ENCODE measurements at places on chromosomes 3 and 15.

GRCh38 chr3:46129588-46130272 lies 78.4 kb downstream of the CCR1 start:
- DNase-seq = no peak

GRCh38 chr3:187737368-187738070 lies 7.7 kb downstream of the BCL6 start:
- peak; percentile 51 for DNase-seq

- DNase-seq = no peak
These were observed 25.1 kb downstream of the ACAA1 start for GRCh38 chr3:38111696-38112377.

DNA sequence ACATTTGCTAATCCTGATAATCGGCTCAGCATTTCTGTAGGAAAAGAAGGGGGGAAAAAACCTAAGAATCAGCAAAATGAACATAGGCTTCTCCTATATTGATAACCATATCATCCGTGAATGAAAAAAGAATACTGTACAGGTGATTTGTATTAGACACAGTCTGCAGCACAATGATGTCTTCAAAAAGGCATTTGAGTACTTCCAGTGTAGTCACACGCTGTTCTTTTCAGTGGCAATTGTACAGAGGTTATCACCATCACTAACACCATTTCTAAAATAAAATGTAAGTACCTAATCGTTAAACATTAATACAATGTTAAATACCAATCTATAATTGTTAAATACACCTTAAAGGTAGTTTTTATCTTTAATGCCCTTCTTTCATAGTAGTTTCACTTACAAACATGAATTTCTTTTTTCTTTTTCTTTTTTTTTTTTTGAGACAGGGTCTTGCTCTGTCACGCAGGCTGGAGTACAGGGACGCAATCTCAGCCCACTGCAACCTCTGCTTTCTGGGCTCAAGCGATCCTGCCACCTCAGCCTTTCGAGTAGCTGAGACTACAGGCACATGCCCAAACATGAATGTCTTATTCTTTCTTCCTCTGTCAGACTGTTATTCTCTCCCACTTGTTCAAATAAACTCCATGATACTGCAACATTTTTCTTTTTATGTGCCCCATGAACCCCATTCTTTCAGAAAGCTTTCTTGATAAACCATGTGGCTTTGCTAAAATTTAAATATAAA lies 18.4 kb downstream of the GOLGB1 start:
- no peak for DNase-seq

GRCh38 chr3:193905541-193906396 lies 230.2 kb upstream of the HES1 start:
- no peak for DNase-seq

- no peak for DNase-seq
These were observed 1.5 kb upstream of the FBXO22 start for GRCh38 chr15:75902129-75902557.

- DNase-seq = no peak
These were observed 145.1 kb downstream of the NFKBIZ start for GRCh38 chr3:101994386-101994785.

DNA sequence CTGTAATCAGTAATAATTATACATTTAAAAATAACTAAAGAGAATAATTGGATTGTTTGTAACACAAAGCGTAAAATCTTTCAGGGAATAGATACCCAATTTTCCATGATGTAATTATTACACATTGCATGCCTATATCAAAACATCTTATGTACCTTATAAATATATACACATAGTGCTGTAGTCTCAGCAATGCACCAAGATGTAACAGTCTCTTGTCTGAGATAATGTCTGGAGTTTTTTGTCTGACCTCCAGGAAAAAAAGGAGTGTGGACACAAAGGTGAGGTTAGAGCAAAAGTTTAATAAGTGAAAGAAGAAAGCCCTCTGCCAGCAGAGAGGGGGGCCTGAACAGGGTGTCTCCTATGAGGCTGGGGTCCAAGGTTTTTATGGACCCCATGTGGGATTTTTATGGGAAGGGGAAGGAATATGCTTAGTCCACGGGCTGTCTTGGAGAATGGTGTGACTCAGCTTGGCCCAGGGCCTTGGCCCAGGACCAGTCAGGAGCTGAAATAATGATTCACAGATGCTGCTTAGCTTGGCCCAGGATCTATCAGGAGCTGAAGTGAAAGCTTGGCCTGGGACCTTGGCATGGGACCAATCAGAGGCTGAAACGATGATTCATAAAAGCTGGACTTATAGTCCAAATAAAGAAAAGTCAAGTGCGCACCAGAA lies 545.0 kb downstream of the ZPLD1 start:
- no peak for DNase-seq

GRCh38 chr3:16048435-16049318 lies 125.8 kb upstream of the GALNT15 start:
- DNase-seq = peak; percentile 41

DNA sequence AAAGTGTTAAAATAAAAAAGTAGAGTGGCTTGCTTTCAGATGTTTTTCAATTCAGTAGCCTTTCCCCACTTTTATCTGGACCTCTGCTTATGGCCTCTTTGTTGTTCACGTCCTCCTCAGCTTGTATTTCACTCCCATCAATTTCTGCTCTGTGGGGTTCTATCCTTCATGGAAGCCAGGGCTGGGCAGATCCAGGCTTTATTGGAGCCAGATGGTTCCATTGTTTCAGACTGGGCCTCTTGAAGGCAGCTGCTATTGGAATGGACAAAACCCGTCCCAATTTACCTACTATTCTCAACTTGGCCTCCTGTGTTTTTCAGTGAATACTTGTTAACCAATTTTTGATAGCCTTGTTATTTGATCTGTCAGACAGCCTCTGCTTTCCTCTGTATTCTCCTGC lies 10.9 kb upstream of the AADACL2 start:
- no peak for DNase-seq

DNA sequence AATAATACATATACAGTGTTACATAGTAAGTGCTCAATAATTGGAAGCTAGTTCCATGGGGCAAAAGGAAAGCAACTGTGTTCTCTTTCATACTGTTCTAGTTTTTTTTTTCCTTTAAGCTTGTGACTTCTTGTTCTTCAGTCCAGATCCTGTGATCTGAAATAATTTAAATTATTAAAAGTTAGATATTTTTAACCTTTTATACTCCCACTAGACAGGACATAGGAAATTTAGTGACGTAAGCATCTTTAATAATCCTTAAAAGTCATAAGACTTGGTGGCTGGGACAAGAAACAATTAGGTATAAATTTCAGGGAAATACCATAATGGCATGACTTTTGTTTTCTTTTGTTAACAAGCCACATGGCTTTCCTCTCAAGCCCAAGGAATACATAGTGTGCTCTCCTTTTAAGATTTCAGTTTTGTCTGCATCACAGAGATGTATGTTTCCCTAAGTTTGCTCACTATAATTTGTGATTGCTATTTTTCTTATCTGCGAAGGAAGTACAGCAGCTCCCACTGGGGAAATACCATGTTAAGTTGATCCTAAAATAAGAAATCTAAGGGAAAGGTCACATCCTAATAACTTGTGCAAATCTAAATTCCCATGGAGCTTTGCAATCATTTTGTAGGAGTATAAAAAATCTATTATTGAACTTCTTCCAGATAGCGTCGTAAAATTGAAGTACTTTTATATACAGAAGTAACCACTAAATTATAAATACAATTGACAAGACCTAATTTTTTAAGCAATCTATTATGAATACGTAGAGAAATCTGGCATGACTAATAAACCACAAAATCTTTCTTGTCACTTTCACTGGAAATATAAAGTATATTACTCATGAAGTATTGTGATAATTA lies 30.1 kb downstream of the PPARG start:
- DNase-seq = no peak

GRCh38 chr3:113910966-113911365 lies 36.8 kb upstream of the ZDHHC23 start:
- no peak for DNase-seq

DNA sequence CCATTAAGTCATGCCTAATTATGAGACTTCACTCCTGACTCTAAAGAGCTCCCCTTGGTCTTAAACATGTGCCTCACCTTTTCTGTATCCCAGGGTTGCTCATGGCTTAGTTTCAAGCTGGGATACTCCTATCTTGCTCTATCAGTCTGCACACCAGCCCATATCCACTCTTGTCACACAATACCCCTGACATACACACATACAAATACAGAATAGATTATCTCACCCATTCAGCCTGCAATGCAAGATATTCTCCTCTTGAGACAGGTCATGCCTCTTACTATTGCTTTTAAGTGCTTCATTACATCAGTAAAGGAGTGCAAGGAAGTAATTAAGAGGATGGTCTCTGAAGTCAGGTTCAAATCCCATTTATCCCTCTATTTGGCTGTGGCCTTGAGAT lies 587.3 kb downstream of the IGSF11 start:
- DNase-seq = no peak

DNA sequence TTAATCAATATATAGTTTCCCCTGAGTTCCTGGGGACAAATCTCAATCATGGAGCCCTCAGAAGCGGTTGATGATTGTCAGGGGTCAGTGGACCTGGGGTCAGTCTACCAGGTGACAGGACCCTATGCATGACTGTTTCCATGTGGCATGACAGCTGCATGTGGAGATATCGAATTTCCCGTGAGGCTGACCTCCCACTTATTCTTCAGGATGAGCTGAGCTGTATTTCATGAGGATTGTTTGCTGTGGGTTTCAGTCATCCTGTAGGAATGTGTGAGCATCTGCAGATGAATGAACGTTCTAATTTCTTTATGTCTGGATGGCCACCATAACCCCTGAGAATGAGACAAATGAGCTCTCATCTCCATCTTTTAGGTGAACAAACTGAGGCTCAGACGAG lies 93.0 kb upstream of the HES1 start:
- DNase-seq = no peak

Data from CD4-positive, alpha-beta T cell treated with Interleukin-17A for 4 hours (primary cell).